ENCODE measurements at places on chromosomes 13 and 19.

DNA sequence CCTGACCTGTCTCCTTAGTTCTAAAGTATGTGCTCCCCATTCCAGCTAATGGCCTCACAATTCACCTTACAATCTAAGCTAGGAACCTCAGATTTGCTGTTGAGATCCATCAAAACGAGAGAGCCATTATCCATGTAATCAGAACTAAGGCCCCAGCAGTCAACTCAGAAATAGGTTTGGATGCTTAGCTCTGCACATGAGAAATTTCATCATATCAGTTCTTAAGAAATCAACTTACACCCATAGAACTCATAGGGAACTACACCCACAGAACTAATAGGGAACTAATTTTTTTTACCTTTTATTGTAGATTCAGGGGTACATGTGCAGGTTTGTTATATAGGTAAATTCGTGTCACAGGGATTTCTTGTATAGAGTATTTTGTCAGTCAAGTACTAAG, 28.7 kb downstream of the CYSLTR2 start:
- ATAC-seq: no peak

DNA sequence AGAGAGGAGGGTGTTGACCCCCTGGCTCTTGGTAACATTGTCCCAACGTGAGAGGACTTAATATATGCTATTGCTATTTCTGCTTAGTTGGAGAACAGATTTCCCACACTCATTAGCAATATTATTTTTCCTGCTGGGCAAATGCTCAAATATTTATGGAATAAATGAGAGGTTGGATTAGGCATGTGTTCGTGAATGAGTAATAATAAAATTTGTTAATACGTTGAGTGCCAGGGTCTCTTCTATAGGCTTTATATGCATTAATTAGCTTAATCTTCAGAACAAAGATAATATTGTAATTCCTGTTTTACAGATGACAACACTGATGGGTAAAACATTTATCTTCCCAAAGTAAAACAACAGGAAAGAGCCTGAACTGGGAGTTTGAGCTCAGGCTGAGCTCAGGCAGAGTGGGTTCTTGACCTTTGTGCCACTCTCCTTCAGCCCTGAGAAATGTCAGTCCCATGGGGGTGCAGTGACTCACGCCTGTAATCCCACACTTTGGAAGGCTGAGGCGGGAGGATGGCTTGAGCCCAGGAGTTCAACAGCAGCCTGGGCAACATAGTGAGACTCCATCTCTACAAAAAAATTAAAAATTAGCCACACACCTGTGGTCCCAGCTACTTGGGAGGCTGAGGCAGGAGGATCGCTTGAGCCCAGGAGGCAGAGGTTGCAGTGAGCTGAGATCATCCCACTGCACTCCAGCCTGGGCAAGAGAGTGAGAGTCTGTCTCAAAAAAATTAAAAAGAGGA, 1.2 kb downstream of the ZNF233 start:
- no peak for ATAC-seq

GRCh38 chr13:94014461-94014860, 465.0 kb downstream of the DCT start:
- no peak for ATAC-seq

GRCh38 chr13:62320129-62321108, 904.8 kb upstream of the PCDH20 start:
- ATAC-seq: peak; percentile 73

GRCh38 chr13:68057836-68058235, 827.7 kb upstream of the PCDH9 start:
- no peak for ATAC-seq

DNA sequence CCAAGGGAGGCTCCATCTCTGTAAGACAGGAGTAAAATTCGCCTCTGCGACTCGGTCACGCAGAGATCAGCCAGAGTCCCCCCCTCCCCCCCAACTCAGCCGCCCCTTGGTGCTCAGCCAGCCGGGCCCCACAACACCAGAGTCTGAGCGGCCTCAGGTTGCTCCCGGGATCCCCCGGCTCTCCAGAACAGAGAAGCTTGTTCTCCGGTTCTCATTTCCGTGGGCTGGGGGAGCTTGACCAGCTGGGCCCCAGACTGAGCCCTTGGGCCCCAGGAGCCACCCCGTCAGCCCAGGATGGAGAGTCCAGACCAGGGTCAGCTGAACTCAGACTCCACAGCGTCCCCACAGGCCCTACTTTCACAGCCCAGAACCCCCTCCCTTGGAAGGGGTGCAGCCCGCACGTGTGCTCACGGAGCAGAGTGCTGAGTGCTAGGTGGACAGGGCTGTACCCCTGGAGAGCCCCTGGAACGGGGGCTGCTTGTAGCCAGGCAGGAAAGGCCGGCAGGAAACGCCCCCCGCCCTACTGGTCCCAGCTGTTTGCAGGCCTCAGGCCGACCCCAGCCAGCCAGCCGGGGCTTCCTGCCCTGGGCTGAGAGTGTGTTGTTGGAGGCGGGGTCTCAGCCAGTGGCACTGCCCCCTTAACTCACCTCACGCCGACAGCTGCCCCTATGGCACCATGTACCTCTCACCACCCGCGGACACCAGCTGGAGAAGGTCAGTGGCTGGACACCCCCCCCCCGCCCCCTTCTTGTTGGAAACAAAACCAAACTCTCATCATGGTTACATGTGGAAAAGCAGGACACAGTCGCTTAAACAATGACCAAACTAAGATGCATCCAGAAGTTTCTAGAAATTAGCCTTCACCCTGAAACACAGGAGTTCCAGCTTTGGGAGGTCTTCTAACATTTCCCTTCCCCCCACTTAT, 44.4 kb downstream of the COMP start:
- no peak for ATAC-seq

GRCh38 chr19:45471931-45472562, 4.3 kb downstream of the FOSB start:
- no peak for ATAC-seq

- no peak for ATAC-seq
These were observed 1374.8 kb downstream of the PCDH9 start for GRCh38 chr13:65855242-65855805.

- ATAC-seq: peak; percentile 66
These were observed 418.3 kb downstream of the DIAPH3 start for GRCh38 chr13:59745392-59745788.

- ATAC-seq: no peak
These were observed 1391.4 kb downstream of the UQCRFS1 start for GRCh38 chr19:27821418-27822018.

- no peak for ATAC-seq
These were observed 391.9 kb downstream of the COG6 start for GRCh38 chr13:40047322-40047771.

GRCh38 chr13:41558781-41559560, 101.6 kb downstream of the RGCC start:
- ATAC-seq: no peak

DNA sequence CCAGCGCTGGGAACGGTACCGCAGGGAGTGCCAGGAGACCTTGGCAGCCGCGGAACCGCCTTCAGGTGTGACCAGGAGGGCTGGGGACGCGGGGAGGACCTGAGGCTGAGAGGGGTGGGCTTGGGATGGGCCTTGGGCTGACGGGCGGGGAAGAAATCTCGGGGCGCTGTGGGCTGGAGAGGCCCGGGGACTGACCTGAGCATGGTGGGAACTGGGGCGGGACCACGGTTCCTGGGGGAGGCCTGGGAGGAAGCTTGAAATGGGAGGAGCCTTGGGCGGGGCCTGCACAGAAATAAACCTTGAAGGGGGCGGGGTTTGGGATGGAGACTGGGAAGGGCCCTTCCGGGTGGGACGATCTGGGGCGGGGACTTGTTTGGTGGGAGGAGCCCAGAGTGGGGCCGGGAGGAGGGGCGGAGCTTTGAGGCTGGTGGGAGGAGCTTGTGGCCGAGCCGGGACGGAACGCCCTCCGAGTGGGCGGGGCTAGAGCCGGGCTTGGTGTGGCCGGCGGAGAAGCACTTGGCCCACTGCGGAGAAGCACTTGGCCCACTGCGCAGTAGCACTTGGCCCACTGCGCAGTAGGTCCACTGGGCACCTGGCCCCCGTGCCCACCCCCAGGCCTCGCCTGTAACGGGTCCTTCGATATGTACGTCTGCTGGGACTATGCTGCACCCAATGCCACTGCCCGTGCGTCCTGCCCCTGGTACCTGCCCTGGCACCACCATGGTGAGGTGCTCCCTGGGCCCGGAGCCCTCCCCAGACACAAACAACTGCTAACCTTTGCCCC, 2.8 kb downstream of the GIPR start:
- ATAC-seq: peak; percentile 75

GRCh38 chr19:5166262-5166661, 174.3 kb downstream of the PTPRS start:
- peak; percentile 61 for ATAC-seq

DNA sequence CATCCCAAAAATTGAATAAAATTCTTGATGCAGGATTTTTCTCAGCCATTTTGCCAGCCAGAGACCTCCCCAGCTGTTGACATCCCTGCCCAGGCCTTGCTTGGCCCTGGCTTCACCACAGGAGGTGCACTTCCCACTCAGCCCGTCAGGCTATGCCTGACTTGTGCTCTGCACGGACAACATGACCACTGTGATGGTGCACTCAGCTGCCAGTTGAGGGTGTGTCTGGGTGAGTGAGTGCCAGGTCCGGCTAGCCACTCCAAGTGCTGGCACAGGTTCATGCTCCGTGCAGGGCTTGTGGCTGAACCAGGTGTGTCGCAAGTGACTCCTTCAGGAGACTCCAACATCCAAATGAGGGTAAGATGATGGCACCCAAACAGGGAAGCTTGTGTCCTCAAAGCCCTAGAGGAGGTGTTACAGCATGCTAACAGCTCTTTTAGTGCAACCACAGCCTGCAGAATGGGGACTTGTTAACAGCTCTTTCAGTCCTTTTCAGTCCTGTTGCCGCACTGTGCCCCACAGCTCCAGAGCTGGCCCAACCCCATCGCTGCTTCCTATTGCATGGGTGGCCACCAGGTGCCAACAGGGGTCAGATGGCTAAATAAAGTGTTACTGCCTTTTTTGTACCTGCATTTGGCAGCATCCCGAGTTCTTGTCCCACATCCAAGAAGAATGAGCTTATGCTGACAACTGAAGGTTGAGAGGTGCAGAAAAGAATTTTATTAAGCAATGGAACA, 380.7 kb downstream of the SLITRK5 start:
- no peak for ATAC-seq

GRCh38 chr19:16548956-16549355, 6.7 kb upstream of the CHERP start:
- ATAC-seq: no peak

GRCh38 chr13:106919638-106920037, 351.7 kb upstream of the ARGLU1 start:
- no peak for ATAC-seq

DNA sequence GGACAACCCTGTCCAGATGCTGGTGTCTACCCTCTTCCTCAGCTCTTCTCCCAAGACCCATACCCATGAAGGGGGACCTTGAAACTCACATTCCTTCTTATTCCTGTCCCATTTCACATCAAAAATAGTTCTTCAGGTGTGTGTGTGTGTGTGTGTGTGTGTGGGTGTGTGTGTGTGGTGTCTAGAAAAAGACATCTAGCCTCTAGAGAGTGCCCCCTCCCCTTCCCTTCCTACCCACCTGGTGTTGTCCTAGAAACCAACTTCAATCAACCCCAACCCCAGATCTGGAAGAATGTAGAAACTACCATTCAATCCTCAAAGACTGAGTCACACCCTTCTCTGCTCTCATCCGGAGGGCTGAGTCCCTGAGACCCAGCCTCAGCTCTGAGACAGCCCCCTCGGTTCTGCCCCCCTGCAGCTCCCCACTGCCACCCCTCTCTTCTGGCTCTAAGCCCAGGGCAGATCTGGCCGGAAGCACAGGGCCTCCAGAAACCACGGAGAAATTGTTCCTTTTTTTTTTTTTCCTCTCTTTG, 3.5 kb downstream of the KCNN4 start:
- ATAC-seq: peak; percentile 47

GRCh38 chr13:40777809-40778175, 6.8 kb upstream of the MRPS31 start:
- ATAC-seq: peak; percentile 23

DNA sequence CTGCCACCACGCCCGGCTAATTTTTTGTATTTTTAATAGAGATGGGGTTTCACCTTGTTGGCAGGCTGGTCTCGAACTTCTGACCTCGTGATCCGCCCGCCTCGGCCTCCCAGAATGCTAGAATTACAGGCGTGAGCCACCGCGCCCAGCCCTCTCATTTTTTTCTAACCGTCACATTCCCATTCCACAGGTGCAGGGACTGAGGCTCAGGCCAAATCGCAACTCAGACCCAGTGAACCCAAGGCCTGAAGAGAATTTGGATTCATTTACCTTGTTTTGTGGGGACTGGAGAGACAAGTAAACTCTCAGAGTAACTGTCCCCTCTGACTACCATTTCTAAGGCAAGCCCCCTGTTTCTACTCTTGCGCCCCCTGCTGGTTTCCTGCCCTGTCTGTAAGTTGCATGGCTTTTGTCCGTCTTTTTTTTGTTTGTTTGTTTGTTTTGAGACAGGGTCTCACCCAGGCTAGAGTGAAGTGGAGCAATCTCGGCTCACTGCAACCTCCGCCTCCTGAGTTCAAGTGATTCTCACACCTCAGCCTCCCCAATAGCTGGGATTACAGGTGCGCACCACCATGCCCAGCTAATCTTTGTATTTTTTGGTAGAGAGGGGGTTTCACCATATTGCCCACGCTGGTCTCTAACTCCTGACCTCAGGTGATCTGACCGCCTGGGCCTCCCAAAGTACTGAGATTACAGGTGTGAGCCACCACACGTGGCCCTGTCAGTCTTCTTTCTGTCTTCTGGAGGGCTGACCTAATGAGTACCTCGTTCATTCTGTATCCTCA, 2.3 kb upstream of the STRN4 start:
- peak; percentile 35 for ATAC-seq

- no peak for ATAC-seq
These were observed 2.7 kb upstream of the ZBTB7A start for GRCh38 chr19:4069331-4069959.

- ATAC-seq: no peak
These were observed 216.9 kb downstream of the DNAJC15 start for GRCh38 chr13:43240278-43240677.

GRCh38 chr13:23806874-23807526, 82.2 kb downstream of the MIPEP start:
- ATAC-seq: no peak

DNA sequence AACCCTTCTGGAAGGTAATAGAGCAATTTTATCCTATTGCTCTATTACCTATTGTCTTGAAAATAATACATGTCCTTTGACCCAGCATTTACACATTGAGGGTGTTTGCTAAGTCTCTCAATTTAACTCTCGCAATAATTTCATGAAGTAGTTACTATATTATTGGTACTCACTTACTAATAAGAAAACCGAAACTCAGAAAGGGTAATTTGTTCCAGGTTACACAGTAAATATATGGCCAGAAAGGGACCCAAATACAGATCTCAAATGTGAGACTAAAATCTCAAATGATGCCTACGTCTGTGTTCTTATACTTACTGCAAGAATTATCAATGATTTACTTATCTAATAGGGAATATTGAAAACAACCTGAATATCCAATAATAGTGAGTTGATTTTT, 29.7 kb upstream of the FAM216B start:
- ATAC-seq: no peak

DNA sequence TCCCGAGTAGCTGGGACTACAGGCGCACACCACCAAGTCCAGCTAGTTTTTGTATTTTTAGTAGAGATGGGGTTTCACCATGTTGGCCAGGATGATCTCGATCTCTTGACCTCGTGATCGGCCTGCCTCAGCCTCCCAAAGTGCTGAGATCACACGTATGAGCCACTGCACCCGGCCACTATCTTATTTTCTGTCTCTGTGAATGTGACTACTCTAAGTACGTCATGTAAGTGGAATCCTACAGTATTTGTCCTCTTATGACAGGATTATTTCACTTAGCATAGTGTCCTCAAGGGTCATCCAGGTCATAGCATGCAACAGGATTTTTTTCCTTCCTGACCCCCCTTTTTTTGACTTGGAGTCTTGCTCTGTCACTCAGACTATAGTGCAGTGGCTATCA, 4.8 kb upstream of the TMEM91 start:
- ATAC-seq: no peak
